Eye (tissue), 1 donor: ENCODE measurements at places on chromosomes 1 and 21.
A peak's percentile ranks its signal among the peaks of the same experiment; 100 is the strongest.

GRCh38 chr1:67213164-67213563, 46.9 kb downstream of the IL23R start:
- DNase-seq: no peak

DNA sequence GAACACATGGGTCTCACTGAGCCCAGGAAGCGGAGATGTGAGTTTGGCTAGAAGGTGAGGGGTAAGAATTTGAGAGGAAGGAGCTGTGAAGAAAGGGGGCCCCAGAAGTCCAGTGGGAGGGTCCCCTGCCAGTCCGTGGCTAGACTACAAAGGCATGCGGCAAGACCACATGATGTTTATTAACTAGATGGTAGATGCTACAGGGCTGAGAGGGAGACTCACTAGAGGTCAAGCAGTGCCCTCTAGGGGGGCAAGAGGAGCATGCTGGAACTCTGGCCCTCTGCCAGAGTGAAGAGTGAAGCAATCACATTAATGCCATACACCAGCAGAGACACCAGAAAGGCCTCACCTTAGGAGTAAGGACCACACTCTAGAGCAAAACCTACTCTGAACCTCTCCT, 12.2 kb downstream of the KIAA0319L start:
- peak; percentile 61 for DNase-seq

- DNase-seq: no peak
Measured at GRCh38 chr1:186297439-186298045, 77.5 kb downstream of the TPR start.

- DNase-seq: no peak
Measured at GRCh38 chr1:83918688-83919285, 80.1 kb downstream of the TTLL7 start.

GRCh38 chr1:186187601-186188000, 187.5 kb downstream of the TPR start:
- DNase-seq: no peak

- no peak for DNase-seq
Measured at GRCh38 chr1:94591823-94592570, 50.4 kb upstream of the F3 start.

GRCh38 chr1:2921970-2922686, 99.1 kb upstream of the ACTRT2 start:
- DNase-seq: no peak

DNA sequence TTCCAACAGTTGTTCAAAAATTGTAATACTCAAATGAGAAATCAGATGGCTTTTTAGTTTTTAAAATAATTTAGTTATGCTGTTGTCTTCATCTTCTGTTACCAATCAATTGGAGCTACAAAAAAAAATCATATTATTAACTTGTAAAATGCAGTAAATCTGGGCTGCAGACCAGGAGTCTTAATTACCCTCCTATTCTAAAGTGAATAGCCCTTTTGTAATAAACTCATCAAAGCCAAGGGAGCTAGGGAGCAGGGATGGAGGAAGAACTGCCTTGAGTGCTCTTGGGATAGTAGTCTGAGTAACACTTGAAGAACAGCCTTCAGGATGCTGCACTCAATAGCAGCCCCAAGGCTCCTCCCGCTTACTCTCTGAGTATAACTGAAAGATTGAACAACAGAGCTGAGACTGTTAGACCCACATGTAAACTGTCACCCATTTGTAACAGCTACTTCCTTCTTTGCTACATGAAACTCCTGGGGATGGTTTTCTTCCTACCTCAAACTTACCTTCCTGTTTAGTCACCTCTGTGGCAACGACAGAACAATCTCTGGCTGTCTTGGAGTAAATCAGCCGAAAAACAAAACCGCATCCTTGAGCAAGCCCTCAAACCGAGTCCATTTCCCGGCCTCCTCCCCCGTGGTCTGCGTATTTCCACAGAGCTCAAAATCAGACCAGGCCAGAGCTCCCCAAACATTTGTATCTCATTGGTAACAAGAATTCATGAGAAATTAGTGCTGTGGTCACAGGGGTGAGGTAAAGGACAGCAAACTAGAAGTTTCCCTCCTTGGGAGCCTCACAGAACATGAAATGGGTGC, 55.9 kb downstream of the CD58 start:
- no peak for DNase-seq

DNA sequence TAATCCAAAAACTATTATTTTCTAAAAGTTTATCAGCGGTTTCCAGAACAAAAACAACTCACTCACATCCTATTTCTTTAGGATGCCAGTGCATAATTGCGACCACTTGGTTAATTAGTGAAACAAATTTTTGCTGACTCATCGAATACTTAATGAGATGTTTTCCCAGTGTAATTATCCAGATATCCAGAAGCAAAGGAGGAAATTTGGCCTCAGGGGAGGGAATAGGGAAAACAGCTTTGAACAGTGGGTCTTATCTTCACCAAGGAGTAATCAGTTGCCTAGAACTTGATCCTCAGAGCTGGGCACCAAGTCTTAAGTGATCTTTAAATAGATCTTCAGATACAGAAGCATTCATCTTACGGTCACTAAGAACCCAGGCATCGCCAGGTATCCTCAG, 24.3 kb downstream of the STYXL2 start:
- no peak for DNase-seq
